ENCODE measurements at places on chromosomes 16 and 17.

- no peak for DNase-seq
Observed at GRCh38 chr16:81445143-81445961, 744 bp downstream of the CMIP start.

DNA sequence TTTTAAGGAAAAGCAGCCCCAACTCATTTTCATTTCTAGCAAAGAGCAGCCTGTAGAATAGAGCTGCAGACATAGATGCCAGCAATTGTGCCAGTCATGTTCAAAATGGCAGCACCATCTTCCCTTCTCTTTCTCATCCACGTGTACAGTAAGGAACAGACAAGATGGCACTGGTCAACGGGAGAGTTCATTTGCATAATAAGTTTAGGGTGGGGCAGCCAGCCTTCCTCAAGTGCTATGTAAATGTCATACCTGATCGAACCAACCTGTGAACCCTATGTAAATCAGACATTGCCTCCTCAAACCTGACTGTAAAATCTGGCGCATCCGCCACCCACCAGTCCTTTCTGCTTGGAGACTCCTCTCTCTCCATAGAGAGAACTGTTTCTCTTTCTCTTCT lies 150.0 kb upstream of the CDH13 start:
- DNase-seq, result no peak

DNA sequence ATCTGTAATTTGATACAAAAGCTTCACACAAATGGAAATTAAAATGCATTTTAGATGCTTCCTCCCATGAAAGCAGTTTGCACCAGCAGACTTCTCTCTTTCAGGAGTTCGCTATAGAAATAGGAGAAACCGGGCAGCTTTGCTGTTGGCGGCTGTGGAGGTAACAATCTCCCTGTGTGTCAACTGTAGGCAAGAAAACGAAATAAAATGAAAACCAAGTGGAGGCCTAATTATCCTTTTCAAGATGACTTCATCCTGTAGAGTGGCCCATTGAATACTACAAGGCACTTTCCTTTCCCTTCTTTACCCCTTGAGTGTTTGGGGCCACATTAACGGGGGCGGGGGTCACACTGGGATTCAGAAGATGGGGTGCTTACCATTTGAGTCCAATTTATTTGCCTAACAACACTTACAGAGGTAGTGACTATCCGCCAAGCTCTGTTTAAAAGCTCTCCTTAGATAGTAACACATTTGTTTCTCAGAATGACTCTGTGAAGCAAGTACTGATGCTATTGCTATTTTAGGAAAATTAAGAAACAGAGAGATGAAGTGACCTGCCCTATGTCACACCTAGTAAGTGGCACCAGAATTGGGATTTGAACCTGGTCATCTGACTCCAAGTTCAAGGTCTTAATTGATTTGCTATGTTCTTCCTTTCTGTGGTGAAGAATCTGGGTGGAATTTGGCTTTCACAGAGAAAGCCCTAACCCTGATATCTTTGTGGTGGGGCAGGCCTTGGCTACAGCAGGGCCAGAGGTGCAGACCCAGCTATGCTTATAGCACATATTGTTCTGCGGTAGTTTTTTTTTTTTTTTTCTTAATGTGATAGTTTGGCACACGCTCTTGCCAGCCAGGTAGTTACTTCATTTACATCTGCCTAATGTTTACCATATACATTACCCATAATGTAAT lies 125.5 kb upstream of the MPHOSPH6 start:
- DNase-seq, result no peak

- peak; percentile 8 for DNase-seq
Observed at GRCh38 chr17:3558603-3559269, 1.1 kb upstream of the TRPV3 start.

DNA sequence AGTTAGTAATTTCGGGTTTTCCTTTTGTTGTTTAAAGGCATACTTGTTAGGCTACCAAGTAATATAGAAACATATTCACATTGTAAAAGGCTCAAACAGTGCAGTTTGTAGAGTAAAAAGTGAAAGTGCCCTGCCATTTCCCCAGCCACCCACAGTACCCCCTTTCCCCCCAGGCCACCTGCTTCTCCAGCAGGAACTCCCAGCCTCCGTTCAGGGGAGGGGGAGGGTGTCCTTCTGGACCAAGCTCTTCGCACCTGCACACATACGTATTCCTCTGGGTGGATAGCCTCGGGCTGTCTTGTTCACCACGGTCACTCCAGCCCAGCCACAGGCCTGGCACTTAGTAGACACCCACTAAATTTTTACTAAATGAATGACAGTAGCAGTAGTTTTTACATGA lies 144.5 kb downstream of the CLEC16A start:
- no peak for DNase-seq

- no peak for DNase-seq
Observed at GRCh38 chr17:42365136-42365535, 23.1 kb downstream of the STAT3 start.

DNA sequence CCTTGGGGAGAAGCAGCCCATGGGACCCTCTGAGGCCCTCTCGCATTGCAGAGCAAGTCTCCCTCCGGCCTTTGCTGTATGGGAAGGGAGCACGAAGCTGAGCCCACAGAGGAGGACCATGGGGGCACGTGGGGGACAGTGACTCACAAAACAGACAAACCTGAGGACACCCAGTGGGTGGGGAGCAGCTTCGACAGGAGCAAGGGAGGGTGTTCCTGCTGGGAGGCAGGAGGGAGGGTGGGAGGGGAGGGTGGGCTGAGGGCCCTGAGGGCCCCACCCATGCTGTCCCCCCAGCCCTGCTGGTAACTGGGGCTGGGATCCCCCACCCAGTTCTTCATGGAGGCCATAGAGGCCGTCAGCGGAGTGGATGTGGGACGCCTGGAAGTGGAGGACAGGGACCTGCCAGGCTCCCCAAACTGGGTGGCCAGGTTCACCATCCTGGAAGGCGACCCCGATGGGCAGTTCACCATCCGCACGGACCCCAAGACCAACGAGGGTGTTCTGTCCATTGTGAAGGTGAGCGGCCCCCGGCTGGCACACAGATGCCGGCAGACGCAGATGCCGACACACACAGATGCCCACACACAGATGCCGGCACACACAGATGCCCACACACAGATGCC lies 12.5 kb downstream of the SLC22A31 start:
- no peak for DNase-seq

DNA sequence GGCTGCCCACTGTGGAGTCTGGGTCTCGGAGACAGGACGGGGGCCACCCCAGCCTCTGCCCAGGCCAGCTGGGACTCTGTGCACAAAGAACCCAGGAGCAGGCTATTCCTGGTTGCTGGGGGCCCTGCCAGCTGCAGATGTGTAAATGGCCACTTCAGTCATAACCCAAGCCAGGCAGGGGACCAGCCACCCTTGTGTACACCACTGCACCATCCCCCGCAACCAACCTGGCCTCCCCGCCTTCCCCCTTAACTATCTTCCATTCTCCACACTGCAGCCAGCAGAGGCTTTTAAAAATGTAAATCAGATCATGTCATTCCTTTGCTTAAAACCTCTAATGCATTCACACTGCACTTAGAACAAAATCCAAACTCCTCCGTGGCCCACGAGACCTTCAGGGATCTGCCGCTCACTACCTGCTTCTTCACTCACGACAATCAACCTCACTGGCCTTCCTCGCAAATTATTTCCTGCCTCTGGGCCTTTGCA lies 28.3 kb downstream of the RTN4RL1 start:
- DNase-seq, result no peak

DNA sequence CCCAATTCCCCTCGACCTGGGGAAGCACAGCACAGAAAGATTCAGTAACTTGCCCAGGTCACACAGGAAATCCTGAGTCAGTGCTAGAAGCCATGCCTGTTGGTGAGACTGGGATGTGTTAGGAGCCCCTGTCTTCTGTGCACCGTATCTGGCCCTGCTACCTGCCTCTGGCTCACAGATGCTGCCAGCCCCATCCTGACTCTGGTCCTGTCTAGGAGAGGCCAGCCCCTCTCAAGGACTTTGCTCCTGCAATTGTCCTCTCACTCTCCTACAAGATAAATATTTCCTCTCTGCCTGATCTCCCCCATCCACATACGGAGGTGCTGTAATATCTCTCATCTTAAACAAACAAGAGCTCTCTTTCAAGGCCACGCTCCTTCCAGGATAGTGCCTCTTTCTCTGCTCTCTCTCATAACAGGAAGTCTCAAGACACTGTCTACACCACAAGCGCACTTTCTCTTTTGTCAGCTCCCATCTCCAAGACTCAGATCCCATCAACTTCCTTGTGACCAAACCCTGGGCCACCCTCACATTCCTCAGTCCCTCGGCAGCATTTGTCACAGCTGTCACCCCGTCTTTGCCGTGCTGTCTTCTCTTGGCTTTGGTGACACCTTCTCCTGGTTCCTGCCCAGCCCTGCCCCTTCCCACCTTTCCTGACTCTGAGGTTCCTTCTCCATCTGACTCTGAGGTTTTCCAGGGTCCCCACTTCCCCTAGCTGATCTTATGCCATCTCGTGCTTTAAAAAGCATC lies 1.9 kb downstream of the SLC13A2 start:
- no peak for DNase-seq

GRCh38 chr17:56891751-56892150 lies 22.1 kb downstream of the TRIM25 start:
- DNase-seq, result peak; percentile 45

DNA sequence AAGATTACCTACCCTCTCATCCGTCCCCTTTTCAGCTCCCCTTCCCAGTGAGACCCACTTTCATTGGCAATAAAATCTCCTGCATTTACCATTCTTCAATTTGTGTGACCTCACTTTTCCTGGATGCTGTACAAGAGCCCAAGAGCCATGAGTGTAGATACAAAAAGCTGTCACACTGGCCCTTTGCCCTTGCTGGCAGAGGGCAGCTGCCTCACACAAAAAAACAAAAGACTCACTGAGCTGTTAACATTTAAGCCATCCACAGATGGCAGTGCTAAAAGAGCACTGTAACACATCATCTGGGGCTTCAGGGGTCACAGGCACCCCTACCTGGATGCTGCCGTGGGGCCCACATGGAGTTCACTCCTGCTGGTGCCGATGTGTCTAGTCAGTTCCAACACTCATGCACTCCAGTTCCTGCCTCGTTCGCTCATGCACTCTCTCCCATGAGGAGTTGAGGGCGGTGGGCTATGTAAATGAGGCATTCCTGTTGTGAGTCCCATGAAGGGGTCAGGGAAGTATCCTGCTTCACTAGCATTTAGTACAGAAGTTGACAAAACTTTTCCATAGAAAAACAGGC lies 123.1 kb downstream of the CA10 start:
- DNase-seq, result no peak

DNA sequence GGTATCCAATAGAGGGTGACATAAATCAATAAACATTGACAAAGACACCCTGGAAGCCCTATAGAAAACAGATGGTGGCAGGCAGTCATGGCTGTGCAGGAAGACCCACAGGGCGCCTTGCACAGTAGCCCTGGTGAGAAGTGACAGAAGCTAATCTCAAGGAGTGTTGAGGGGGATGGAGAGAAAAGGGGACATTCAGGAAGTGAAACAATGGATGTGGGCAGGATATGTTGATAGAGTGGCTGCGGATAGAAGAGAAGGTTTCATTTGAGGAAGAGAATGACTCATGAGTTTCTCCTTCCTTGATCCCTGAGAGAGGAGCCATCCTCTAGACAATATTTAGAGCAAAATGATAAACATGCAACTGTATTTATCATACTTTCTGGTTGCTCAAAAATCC lies 468.8 kb upstream of the HSBP1 start:
- DNase-seq, result no peak

DNA sequence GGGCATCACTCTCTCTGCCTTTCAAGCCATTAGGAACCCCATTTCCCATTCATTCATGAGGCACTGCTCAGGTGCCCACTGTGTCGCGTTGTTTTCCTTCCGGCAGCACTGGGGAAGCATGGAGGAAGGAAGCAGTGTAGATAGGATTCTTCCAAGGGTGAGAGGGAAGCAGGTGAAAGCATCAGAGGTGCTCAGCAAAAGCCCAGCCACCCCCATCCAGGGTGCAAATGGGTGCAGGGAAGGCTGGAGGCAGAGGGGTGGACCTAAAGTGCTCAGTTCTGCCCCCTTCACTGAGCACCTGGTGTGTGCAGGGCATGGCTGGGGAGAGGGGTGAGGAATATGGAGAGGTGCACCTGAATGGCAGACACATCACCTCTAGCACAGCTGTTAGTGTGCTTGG lies 3.4 kb upstream of the NXPH3 start:
- DNase-seq, result no peak
